ENCODE measurements at places on chromosomes 3 and 15.
A peak's percentile ranks its signal among the peaks of the same experiment; 100 is the strongest.

DNA sequence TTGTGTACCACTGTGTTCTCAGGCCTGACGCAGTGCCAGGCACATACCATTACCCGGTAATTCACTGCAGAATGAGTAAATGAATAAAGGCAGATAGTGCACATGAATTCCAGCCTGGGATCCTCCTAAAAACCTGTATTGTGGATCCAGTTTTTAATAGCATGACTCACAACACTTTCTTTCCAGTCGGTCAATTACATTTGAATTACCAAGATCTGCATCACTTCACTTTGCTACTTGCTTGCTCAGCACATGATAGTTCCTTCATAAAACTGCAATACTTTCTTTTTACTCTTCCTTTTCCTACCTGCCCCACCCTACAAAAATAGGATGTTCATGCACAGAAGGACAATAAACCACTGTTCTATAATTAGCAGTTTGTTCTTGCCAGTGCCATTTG, 553.8 kb downstream of the MAGI1 start:
- DNase-seq, result no peak

GRCh38 chr3:195403841-195404408, 38.9 kb downstream of the ACAP2 start:
- DNase-seq, result no peak

- DNase-seq, result no peak
These were observed 495.4 kb downstream of the FOXP1 start for GRCh38 chr3:71088019-71088708.

- no peak for DNase-seq
These were observed 4.2 kb downstream of the IL17RD start for GRCh38 chr3:57160765-57161538.

DNA sequence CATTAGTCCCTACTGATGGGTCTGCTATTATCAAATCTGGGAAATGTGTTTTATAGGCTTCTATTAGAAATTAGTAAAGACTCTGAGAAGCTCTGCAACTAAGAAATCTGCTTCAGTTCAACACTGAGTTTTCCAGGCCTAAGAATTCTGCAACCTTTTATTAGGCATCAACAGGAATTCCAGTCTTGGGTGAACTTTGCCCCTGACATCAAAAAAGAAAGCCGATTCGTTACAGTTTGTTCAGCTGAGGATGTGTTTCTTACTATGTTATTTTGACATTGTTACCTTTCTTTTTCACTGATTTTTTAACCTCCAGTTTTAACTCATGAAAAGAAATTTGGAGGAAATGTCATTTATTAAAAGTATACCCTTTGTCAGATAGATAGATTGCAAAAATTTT, 131.5 kb upstream of the KCNH8 start:
- no peak for DNase-seq

- DNase-seq, result no peak
These were observed 912.6 kb downstream of the NTRK3 start for GRCh38 chr15:87343966-87344365.

DNA sequence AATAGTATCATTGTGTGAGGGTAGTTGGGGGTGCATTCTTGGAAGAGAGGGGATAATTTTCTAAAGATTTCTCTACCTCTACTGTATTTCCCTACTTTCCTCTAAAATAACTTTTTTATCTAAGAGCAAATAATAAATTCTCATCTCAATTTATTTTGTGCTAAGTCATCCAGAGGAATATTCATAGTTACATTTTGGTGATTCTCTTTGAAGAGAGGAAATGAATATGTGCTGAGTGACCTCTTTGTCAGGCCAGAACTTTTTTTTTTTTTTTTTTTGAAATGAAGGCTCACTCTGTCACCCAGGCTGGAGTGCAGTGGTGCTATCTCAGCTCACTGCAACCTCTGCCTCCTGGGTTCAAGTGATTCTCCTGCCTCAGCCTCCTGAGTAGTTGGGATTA, 15.1 kb upstream of the CCDC80 start:
- DNase-seq, result no peak

GRCh38 chr3:126994661-126995245, 11.8 kb downstream of the PLXNA1 start:
- no peak for DNase-seq

GRCh38 chr3:122890720-122891220, 95.9 kb downstream of the SLC49A4 start:
- no peak for DNase-seq

DNA sequence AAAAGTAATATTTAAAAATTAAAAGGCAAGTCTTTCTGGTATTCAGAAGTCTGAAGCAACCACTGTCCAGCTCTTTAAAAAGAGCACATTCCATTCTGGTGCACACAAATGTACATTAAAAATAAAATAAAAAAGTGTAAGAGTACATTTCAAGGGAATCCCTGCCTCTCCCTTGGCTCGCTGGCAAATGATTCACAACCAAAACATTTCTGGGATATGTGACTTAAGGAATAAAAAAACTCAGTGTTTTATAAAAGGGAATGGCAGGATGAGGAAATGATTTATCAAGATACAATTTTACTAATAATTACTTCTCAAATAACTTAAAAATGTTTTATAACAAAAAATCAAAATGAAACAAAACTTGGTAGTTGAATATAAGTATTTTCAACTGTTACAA, 23.8 kb upstream of the ANXA2 start:
- no peak for DNase-seq

- no peak for DNase-seq
These were observed 9.2 kb downstream of the EIF3J start for GRCh38 chr15:44545913-44546802.

DNA sequence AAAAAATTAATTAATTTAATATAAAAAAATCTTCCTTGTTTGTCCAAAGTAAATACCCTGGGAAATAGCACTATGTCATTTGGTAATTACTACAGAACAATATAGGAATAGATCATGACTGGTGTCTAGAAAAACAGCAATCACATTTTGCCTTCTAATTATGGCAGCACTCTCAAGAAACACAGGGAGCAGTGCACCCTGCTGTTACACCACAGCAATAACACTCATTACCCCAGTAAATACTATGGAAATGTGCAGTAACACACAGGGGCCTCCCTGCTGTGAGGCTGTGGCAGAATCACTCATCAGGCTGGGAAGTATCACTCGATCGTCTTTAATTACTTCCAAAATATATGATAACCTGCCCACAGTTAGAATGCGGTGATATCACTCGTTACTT, 646.0 kb downstream of the TUSC7 start:
- no peak for DNase-seq

GRCh38 chr15:73930371-73930770, 4.1 kb downstream of the LOXL1 start:
- DNase-seq, result no peak

DNA sequence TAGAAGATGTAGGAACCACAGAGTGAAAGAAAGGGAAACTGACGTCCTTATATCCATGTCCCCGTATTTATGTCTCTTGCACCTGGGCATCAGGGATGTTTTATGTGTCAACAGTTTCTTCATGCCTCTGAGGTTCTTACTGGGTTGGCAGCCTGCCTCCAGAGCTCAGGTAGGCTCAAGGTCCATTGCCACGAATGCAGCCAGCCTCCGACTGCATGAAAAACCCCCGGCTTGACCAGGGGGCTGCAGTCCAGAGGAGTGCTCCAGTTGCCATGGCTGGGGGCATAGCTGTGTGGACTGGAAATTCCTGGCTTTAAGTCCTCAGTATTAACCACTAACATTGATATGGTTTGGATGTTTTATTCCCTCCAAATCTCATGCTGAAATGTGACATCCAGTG, 2.8 kb upstream of the CSPG5 start:
- no peak for DNase-seq

- DNase-seq, result no peak
These were observed 53.7 kb downstream of the DHX30 start for GRCh38 chr3:47856669-47857068.

DNA sequence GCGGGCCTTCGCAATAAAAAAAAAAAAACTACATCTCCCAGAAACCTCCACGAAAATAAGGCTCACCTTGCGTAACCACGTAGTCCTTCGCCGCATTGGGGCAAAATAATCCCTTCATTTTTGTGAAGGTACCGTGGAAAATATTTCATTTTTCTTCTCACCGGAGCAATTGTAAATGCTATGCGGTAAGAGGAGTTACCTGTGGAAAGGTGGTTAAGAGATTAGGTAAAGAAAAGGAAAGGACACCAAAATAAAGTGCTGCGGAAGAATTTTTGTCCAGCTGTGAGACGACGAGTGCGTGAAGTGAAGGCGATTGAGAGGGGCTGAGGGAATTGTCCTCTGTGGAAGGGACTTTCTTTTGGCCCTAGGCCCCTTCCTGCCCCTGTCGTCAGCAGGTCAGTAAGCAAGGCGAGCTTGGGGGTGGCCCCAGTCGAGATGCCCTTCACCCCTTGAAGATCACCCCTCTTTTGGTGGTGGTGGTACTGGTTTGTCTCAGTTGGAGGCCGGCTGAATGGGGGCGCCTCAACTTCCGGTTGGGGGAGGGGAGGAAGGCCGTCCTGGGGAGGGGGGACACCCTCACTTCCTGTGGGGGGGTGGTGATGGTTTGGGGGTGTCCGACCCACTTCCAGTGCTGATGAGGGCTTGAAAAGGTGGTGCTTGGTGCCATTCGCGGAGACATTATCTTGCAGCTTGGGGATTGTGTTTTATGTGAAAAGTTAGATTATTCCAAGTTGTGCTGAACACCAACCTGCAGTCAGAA, at the start of gene HMG20A:
TSS of gene HMG20A (plus strand) at position 279 of the 760 bp plus-strand sequence. CDS start 37,520 bp downstream, outside the sequence.
- peak; percentile 90 for DNase-seq

- DNase-seq, result peak; percentile 63
These were observed 1.8 kb downstream of the RBMS3 start for GRCh38 chr3:29282427-29283230.

GRCh38 chr15:80931191-80931590, 58.4 kb downstream of the MESD start:
- DNase-seq, result no peak

GRCh38 chr15:56877255-56877970, 41.0 kb upstream of the TCF12 start:
- DNase-seq, result no peak

DNA sequence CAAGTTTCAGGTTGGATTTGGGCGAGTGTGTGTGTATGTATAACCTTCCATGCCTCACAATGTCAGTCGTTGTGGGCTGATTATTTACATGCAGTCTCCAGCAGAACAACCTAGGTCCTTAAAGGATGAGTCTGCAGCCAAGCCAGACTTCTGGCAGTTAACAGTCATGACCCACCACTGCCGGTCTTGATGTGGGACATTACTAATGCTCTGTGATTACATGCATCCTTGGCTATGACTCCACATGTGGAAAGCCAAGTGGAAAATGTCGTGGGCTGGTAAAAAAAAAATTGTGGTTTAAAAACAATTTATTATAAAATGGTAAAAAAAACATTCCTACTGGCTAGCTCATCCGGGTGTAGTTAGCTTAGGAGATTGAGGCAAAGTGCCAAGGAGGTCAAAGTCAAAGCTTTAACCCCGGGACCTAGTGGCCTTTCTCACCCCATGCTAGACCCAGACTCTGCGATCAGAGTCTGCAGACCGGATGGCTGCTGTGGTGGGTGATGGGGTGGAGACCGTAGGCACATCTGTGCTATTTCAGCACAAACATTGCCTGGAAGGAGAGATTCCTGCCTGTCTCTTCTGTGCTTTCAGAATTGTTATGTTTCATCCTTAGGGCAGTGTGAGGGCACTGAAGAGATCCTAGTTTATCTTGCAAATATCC, 6.8 kb downstream of the RARRES1 start:
- DNase-seq, result peak; percentile 55
